Astrocyte of the cerebellum (primary cell): ENCODE measurements at places on chromosomes 2 and 18.

GRCh38 chr18:10499230-10499629 lies 26.6 kb upstream of the NAPG start:
- no peak for DNase-seq

GRCh38 chr2:217753460-217754200 lies 249.2 kb downstream of the TNS1 start:
- no peak for DNase-seq

GRCh38 chr18:48885266-48885923 lies 65.4 kb downstream of the SMAD7 start:
- no peak for DNase-seq

- no peak for DNase-seq
Observed at GRCh38 chr2:48767330-48767729, 11.8 kb upstream of the LHCGR start.

GRCh38 chr18:62338446-62339105 lies 13.5 kb downstream of the TNFRSF11A start:
- no peak for DNase-seq

GRCh38 chr2:155643056-155643775 lies 689.3 kb downstream of the NR4A2 start:
- DNase-seq, result no peak

- DNase-seq, result no peak
Observed at GRCh38 chr2:237943395-237944094, 23.3 kb upstream of the UBE2F start.

- DNase-seq, result no peak
Observed at GRCh38 chr2:147925886-147926285, 81.1 kb downstream of the ACVR2A start.
